ENCODE measurements at places on chromosomes 4 and X.
A peak's percentile ranks its signal among the peaks of the same experiment; 100 is the strongest.

DNA sequence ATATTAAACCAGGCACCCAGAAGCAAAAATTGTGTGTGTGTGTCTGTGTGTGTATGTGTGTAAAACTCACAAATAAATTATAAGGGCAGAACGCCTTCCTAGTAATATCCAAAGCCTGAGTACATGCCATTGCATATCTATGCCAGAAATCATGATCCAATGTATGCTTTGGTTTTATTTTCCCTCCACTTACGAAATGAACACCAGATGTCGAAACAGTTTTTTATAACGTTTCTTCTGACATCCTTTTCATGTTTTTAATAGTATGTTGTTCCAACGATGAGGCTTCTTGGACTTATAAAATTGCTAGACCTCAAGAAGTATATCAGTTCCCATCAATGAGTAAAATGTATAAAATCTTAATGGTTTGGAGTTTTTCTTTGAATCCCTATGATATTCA, 55.4 kb downstream of the KCNIP4 start:
- DNase-seq: no peak

GRCh38 chr4:89303177-89303576, 4.4 kb downstream of the GPRIN3 start:
- no peak for DNase-seq

DNA sequence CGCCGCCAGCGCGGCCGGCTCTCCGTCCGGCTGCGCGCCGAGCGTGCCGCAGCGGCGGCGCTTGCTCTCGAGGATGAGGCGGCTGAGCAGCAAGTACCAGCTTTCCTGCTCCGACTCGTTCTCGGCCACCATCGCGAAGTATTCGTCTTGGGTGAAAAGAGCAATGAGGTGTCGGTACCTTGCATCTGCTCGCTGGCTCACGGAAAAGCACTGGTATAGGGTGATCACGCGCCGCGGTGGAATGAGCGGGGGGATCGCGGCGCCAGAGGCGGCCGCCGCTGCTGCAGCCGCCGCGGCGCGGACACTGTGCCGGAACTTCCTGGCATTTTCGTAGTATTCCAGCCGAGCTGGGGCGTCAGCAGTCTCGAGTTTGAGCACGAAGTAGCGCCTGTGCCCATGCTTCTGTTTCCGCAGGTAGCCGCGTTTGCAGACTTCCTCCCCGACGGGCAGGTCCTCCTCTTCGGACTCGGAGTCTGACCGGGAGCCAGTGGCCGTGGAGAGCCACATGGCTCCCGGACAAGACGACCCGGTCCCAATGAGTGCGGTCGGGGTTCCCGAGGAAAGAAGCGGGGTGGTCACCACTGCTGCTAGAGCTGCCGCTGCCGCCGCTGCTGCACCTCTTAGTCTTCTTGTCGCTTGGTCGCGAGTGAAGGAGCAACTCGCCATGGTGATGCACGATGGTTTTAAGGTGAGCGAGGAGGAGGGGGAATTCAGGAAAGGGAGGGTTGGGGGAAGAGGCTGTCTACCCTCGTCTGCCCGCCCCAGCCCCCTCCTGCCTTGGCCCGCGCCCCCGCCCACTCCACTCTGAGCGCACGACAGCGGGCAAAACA, 469 bp downstream of the IRS4 start:
- DNase-seq: no peak

GRCh38 chr4:17475481-17475880, 36.4 kb downstream of the QDPR start:
- DNase-seq: no peak

DNA sequence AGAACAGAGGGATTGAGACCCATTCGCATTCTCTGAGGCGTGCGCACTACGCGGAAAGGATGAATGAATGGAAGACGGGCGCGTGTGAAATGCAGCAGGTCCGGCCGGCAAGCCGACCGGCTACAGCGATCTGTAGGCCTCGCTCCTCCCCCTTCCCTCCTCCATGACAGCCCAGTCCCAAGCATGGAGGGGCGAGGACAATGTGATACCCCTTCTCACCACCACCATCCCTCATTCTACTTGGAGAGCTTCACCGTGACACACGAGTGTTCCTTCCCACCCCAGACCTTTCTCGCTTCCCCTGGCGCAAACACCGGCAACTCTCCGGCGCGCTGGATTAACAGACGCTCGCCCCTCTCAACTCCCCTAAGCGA, 815 bp downstream of the EIF4E start:
- peak; percentile 40 for DNase-seq

DNA sequence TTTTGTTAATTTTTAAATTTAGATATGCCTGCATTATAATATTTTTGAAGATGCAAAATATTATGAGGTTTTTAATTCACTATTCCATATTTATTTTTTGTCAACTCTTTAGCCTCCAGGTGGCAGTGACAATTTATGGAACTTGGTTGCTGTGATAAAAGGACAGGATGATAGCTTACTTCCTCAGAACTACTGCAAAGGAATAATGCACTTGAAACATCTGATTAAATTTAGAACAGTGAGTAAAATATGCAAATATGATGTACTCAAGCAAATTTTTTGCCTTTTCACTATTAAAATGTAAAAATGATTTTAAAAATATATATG, 45.1 kb downstream of the SPATA4 start:
- no peak for DNase-seq

- DNase-seq: no peak
Measured at GRCh38 chr4:9880406-9881197, 99.2 kb downstream of the DRD5 start.

- DNase-seq: no peak
Measured at GRCh38 chrX:115939636-115940160, 230.8 kb upstream of the AGTR2 start.

DNA sequence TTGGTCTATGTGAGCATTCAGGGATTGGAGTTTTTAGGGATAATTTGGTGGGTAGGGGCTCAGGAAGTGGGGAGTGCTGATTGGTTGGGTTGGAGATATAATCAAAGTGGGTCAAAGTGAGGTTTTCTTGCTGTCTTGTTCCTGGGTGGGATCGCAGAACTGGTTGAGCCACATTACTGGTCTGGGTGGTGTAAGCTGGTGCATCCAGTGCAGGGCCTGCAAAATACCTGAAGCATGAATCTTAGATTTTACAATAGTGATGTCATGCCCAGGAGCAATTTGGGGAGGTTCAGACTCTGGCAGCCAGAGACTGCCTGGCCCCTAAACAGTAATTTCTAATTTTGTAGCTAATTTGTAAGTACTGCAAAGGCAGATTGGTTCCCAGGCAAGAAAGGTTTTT, 665.6 kb upstream of the PRKX start:
- no peak for DNase-seq

DNA sequence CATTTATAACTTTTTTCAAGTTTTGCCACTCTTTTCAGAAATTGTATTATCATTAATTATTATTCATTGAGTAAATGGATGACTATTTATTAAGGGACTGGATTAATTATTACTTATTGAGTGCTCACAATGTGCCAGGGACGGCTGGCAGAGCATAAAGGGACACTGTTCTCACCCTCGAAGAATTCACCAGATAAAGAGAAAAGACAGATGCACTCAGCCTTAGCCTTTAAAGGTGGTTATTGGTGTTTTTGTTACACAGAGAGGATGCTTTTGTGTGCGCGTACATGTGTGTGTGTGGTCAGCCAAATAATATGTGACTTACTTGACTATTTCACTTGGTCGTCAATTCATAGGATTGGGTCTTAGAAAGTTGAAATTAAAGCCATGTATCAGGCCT, 187.0 kb downstream of the ANTXR2 start:
- DNase-seq: no peak

DNA sequence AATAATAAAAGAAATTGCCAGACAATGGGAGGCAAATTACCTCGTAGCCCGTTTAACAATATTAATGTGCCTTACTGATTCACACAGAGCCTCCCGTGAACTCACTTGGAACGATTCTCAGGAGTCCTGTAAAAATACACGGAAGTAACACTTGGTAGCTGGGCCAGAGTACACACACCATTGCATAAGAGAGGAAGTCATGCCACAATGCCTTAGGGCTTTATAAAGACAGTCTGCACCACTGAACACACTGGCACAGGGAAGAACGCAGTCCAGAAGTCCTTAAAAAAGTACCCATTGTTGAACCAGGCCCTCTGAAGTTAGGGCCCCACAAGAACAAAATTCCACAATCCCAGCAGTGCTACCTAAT, 15.1 kb downstream of the SLC2A9 start:
- no peak for DNase-seq
